ENCODE measurements at places on chromosomes 6 and 20. TPM values are rescaled to one million over a fixed set of nuclear protein-coding genes. Genes with fewer than 3 reads are reported as not detected.

The TAF4 gene
- 23.7 TPM for total RNA-seq

The SCRT2 gene
- not detected for total RNA-seq

DNA sequence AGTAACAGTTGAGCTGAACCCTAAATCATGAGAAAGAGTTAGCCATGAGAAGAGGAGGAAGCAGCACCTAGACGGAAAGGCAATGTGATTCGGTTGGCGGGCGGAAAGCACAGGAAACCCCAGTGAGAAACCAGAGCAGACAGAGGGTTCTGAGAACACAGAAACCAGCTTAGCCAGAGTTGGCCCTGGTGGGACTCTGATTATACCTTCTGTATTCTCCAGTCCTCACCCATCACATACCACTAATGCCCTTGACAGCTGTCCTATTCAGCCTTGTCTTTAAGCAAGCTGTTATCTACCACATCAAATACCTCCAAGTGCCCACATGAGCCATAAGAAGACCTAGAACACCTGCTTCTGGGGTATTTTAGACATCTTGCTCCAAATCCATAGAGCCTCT, 58.9 kb upstream of the LRRC1 start:
- no peak for DNase-seq

- no peak for DNase-seq
Observed at GRCh38 chr6:168518348-168518745, 77.4 kb downstream of the SMOC2 start.

DNA sequence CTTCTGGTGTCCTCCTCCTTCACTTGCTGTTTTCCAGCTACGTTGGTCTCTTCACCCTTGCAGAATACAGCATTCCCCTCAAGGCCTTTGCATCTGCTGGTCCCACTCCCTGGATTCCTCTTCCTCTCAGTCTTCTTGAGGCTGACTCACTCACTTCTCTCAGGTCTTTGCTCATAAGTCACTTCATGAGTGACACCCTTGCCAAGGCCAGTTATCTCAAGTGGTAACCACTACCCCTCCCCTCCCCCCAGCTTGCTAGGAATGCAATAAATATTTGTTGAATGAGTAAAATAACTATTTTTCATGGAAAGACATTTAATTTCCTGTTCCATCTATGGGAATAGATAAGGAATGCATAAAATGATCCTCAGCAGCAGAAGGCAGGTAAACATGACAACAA, 131.7 kb downstream of the PLCB4 start:
- DNase-seq, result no peak

DNA sequence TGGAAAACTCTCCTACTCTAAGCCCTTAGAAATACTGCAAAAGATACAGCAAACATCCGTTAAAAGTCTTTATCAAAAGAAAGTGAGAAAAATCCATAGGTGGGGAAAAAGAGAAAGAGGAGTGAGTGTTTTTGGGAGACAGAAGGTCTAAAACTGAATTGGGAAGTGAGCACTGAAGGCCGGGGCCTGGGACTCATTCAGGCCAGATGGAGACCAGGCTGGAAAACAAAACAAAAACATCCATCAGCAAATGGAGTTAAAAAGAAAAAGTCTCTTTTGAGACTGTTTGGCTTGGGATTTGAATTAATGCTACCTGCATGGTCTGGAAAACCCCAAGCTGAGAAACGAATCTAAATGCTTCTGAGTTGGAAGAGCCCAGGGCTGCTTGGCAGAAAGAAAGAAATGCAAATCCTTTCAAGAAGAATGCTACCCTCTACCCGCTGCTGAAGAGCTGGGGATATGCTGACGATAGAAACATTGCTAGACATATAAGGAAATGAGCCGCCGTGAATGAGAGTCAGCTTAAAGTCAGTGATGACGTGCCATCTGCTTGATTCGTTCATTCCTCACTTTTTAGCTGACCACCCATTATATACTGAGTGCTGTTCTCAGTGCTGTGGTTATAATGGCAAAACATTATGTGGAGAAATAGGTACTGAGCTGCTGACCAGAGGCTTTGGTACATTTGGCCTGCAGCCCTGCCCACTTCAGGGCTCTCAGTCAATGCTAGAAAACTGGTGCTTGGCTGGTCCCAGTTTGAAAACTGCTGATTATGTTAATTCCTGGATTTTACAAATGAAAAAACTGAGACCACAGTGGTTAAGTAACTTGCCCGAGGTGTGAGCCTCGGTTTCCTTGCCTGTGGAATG, 28.0 kb upstream of the TULP4 start:
- no peak for DNase-seq

GRCh38 chr6:36339146-36339545, 2.5 kb upstream of the BNIP5 start:
- DNase-seq, result no peak

GRCh38 chr20:46204594-46205186, 86.6 kb downstream of the CD40 start:
- DNase-seq, result no peak

DNA sequence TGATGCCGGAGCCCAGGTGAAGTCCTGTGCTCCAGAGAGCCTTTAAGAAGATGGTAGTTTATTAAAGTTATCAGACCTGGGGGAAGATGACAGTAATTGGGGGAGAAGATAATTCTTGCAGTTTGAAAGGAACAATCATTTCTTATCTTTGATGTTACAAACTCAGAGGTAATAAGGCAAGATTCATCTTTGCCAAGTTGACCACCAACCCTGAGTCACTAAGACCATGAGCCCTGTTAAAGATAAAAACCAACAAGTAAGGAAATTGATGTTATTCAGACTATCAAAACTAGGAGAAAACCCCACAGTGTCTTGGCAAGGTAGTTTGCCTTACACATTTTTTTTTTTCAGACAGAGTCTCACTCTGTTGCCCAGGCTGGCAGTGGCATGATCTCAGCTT, 73.1 kb downstream of the MKKS start:
- DNase-seq, result no peak

- DNase-seq, result no peak
Observed at GRCh38 chr20:61123751-61124368, 128.2 kb upstream of the CDH4 start.

DNA sequence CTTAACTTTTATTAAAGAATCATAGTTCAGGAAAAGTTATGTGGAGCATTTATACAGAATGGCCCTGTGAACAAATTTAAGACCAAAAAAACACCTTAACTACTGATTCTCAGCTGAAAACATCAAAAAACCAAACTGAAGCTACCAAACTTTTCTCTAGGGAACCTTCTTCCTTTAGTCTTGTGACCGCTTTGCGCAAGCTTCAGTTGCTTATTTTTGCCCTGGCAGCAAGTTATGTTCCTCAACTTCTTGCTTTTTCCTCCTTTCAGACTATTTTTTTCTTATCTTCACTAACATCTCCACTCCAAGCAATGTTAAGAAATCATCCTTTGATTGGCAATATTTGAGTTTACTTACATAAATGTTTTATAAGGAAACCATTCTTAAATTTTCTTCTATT, 100.1 kb downstream of the MYB start:
- no peak for DNase-seq

GRCh38 chr20:21516861-21517565, 3.1 kb upstream of the NKX2-2 start:
- no peak for DNase-seq

Data from naive thymus-derived CD4-positive, alpha-beta T cell (primary cell).